Motor neuron (in vitro differentiated cells): ENCODE measurements at places on chromosomes 4 and X.

DNA sequence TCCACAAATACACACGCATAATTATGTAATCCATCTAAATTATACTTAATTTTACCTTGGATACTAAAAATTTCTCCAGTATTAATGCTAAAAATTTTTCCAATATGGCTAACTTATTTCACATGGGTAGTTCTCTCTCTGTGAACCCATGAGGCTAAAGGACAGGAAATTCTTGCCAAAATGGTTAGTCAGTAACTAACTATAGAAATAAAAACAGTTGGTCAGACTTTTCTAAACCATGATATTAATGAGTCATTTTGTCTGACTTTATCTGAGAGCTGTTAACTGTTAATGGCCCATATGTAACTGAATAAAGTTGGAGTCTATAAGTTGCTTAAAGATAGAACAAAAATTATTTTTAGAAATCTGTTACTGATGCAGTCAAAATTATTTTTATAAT lies 549.4 kb downstream of the TLL1 start:
- ATAC-seq, result no peak

DNA sequence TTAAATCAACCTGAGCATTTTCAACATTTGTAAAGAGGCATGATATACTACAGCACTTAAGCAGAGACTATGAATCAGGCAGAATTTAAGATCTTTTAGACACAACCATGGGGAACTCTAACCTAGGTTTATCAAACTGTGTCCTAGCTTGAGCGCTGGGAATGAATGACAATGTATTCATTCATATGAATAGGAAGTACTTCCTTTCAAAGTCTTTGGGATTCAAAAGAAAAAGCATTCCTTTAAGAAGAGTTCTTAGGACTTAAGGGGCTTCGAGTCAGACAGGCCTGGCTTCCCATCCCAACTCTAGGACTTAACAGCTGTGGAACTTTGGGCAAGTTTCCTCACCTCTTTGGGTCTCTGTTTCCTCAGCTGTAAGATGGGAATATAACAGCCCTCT lies 104.6 kb downstream of the ANAPC4 start:
- no peak for ATAC-seq

GRCh38 chr4:168619266-168619631 lies 122.4 kb downstream of the PALLD start:
- no peak for ATAC-seq

DNA sequence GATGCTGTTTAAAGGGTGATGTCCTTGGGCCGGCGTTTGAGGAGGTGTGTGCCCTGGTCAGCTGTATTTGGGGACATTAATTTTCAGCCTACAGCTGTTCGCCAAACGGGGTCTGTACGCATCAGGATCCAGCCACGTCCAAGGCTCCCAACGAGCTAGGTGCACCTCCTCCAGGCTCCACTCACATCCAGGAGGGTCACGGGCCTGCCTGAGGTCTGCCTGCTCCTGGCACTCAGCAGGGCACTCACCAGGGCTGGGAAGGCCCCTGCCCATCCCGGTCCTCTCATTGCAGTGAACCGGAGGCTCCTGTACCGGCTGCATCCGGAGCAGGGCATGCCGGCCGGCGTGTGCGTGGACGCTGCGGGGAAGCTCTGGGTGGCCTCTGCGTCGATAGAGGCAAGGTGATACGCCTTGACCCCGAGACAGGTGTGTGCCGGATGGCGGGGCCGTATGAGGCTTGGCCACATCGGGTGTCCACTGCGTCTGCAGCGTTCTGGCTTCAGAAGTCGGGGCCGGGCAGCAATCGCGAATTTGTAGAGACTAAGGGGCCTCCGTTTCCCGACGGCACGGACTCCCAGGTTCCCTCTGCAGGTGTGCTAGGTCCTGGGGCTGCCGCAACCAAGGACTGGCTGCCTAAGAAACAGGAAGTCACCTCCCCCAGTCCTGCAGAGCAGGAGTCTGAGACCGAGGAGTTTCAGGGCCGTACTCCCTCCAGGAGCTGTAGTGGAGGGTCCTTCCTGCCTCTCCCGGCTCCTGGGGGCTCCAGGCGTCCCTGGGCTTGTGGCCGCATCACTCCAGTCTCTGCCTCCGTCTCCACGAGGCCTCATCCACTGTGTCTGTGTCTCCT lies 27.5 kb upstream of the PLCXD1 start:
- no peak for ATAC-seq

DNA sequence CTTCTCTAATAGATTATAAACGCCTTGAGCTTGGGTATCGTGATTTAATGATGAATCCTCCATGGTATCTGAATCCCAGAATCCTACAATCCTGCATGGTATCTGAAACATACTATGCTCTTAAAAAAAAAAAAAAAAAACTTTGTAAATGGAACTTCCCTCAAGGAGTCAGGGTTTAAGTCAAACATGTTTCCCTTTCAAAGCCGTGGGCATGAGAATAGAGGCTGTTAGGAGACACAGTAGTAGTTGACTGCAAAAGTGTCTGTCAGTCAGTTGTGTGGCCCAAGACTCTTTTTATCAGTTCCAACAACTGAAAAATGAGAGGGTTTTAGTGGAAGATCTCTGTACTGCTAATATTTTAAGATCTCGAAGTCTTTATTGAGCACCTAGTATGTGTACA lies 2.4 kb upstream of the HS3ST1 start:
- ATAC-seq, result no peak

- ATAC-seq, result no peak
Observed at GRCh38 chrX:70253377-70254062, 6.5 kb downstream of the P2RY4 start.
